Right kidney (tissue), 9 donors: ENCODE measurements at places on chromosomes 11 and 22.

- DNase-seq: no peak
These were observed 83.3 kb downstream of the MYEOV start for GRCh38 chr11:69377029-69377952.

GRCh38 chr11:6598555-6598954, 4.9 kb downstream of the RRP8 start:
- DNase-seq: no peak

DNA sequence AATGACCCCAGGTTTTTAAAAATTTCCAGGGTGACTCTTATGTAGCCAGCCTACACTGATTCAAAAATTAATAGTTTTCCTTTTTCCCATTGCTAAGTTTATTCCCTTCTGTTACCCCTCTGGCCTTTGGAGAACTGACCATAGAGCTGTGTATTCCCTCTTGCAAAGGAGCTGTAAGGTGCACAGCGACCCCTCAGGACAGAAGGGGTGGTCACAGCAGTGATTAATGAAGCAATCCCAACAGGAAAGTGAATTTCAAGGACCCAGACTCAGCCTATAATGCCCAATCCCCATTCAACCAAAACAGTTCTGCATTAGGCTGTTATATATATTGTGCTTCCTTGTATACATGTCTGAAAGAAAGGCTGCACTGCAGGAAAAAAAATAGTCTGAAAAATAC, 147.1 kb downstream of the WT1 start:
- no peak for DNase-seq

DNA sequence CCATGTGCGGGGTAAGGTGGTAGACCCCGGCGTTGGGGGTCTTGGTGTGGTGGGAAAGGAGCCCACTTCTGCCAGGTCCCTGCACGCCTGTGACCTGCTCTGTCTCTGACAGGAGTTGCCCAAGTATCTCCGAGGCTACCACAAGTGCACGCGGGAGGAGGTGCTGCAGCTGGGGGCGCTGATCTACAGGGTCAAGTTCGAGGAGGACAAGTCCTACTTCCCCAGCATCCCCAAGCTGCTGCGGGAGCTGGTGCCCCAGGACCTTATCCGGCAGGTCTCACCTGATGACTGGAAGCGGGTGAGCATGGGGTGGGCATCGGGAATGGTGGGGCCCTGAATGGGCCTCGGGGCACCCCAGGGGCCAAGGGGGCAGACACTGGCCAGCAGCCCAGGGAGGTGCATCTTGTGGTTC, 83.0 kb downstream of the MYO7A start:
- no peak for DNase-seq

DNA sequence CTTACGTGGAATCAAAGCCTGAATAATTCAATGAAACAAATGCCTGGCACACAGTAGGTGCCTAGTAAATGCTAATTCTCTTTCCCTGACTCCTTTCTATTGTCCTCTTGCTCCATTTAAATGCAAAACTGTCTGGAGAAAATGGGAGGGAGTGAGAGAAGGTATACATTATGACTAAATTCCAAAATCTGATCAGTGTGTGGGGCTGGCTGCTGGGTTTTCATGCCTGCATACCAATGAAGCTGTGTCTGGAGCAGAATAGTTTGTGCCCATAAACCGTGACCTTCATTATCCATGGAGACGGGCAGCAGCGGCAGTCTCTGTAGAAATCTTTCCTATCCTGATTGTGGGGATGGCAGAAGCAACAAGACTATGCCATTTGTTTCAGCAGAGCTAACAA, 223.4 kb upstream of the ZBED5 start:
- DNase-seq: no peak

- no peak for DNase-seq
These were observed 93.8 kb downstream of the TRIM29 start for GRCh38 chr11:120044011-120044675.
